ENCODE measurements at places on chromosomes 2 and 18.
A peak's percentile ranks its signal among the peaks of the same experiment; 100 is the strongest.

DNA sequence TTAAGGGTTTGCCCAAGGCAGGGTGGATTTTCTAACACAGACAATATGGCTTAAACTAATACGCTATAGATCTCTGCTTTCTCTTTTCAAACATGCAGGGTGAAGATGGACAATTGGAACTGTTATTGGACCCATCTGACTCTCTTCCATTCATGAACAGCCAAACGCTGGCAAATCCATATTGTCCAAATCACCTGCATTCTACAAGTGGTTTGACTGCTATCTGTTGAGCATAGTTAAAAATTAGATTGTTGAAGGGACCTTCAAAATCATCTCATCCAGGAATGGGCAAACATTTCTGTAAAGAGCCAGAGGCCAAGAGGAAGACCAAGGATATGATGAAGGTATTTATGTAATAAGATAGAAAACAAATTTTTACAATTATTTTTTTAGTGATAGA lies 65.6 kb downstream of the EPHA4 start:
- DNase-seq, result no peak

DNA sequence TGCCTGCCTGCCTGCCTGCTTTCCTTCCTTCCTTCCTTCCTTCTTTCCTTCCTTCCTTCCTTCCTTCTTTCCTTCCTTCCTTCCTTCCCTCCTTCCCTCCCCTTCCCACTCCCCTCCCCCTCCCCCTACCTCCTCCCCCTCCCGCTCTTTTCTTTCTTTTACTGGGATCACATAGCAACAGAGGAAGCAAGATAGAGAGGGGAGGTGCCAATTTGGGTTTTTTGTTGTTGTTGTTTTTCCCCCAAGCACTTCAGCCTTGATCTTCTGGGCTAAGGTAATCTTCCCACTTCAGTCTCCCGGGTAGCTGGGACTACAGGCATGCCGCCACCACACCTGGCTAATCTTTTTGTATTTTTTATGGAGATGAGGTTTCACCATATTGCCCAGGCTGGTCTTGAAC lies 20.0 kb downstream of the PPM1B start:
- DNase-seq, result no peak

DNA sequence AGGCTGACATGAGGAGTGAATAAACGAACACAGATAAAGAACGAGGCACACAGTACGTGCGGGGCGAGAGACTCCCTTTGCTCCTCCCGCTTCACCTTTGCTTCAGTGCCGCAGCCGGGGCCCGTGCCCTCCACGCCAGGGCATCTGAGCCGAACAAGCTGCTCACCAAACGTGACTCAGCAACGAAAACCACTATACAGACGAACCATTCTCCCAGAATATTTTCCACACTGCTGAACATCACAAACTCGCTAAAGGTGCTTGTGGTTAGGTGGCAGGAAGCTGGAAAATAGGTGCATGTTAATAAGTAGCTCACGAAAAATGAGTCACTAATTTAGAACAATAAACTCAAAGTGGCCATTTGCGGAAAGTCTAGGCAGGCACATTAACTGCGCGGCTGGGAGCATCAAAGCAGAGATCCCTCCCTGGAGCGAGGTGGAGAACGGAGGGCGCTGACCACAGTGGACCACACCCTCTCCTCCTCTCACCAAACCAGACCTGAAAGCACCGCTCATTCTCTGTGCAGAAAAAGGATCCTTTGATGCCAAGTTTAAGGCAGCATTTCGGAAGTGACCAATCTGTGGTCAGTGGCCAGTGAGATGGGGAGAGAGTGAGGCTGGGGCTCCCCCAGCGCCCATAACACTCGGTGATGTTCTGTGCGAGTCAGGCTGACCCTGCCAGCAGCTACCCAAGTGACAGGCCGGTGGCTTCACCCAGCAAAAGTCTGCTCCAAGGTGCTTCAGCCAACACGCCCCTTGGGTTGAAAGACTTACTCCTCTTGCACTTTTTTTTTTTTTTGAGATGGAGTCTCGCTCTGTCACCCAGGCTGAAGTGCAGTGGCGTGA lies 153.2 kb downstream of the HDAC4 start:
- DNase-seq, result no peak

- DNase-seq, result peak; percentile 15
Measured at GRCh38 chr18:49016648-49017539, 66.1 kb upstream of the SMAD7 start.

DNA sequence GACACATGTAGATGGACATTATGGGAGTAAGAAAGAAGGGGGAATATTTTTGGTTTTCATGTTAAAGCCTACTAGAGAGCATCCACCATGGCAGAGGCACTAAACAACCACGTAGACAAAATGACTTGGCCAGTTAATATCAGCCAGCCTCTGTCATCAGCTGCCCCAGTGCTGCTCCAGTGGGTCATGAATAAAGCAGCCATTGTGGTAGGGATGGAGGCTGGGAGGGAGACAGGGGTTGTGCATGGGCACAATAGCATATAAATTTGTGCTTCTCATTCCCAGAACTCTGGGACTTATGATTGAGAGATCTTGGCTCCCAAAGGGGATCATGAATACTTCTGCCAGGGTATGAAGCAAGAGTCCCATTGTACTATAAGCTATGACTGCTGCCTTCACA lies 31.1 kb upstream of the CXCR4 start:
- no peak for DNase-seq

DNA sequence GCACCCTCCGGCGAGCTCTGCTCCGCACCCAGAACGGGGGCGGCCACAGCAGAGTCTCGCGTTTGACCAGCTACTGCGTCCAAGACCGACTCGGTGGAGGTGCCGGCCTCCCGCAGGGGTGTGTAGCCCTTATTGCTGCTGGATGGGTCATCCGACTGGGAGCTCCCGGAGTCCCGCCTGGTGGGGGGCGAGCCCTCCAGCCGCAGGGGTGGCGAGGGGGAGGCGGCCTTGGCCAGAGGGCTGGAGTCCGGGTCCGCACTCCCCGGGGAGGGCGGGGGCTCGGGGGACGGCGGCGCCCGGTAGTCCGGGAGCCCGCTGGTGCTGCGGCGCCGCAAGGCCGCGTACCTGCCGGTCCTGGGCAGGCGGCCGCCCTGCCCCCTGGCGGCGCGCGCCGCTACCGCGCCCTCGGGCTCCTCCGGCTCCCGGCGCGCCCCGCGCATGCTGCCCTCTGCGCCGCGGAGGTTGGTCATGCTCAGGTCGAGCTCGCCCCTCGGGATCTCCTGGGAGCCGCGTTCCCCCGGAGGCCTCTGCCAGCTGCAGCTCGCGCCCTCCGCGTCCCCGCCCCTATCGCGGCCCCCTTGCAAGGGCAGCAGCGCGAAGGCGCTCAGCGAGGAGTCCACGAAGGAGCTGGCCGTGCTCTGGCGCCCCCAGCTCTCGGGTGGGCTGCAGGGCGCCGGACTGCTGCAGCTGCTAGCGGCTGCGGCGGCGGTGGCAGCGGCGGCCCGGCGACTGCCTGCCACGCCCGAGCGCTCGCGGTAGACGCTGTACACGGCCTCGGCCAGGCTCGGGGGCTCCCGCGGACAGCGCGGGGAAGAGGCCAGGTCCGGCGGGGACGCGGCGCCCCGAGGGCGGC lies 4.8 kb downstream of the TMEM200C start:
- DNase-seq, result peak; percentile 67

DNA sequence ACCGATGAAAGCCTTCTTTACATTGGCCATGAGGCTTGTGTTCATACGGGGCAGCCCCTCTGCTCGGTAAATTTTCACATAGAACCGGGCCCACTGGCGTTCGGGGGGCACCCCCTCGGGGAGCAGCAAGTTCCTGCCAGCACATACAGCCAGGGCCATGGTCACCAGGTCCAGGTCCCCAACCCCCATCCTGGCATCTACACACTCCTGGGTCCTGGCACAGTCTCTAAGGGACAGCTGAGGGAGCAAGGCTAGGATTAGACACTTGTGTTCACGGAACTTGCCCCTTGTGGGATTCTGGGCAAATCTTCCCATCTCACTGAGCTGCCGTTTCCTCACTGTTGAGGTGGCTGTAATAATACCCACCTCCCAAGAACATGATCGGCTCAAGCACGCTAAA lies 5.6 kb upstream of the OTOF start:
- DNase-seq, result no peak

GRCh38 chr2:48227617-48228344 lies 302.2 kb upstream of the STON1 start:
- DNase-seq, result no peak

DNA sequence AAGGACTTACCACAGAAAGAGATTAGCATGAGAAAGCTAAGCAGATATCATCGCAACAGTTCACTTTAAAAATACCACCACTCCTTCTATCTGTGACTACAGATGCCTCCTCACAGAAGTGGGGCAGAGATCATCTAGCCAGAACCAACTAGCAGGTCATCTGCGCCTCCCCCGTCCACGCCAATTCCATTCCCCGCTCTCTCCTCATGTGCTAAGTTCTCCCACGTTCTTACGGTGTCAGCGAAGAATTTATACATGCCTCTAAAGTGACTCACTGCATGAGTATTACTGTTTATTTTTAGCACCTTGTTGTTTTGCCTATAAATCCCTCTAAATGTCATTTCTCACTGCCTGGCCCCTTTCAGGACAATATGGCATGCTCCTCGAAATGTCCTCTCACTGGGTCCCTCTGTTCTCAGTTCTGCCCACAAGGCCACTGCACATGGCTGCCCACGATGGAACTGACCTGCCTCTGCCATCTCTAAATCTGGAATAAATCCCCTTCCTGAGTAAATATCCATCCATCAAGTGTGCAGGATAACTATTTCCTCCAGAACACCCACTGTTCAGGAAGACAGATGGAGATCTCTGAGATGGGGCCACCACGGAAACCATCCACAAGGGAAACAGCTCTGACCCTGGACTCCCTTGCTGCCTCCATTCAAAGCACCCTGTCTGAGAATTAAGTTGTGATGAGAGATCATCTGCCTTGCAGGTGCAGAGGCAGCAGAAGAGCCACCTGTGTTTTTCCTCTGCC lies 137.7 kb downstream of the IRS1 start:
- no peak for DNase-seq

GRCh38 chr2:238716585-238716984 lies 131.3 kb upstream of the TWIST2 start:
- no peak for DNase-seq

DNA sequence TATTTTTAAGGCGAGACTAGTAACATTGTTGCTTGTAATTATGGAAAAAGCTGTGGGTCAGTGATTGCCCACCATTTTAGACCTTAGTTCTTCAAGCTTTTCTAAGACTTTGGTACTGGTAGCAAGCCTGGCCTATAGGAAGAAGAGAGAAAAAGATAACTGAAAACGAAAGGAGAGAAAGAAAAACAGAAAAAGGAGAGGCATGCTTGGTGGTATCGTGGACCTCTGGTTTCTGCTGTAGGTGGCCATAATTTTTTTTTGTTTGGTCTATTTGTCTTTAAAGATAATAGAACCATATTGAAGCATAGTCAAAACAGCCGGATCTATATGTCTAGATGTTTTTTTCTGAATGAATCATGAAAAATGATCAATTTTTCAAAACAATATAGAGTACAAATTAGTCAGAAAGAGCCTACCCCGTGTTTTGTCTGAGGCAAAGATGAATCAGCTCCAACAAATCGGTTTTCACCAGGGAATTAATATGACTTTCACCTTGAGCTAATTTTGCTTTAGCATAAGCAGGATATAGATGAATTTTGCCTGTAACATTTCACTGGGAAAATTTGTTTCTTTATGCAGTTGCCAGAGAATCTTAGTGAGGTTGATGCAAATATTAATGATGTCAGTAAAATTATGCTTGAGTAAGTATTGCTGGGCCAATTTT lies 45.7 kb downstream of the CCDC85A start:
- DNase-seq, result no peak

DNA sequence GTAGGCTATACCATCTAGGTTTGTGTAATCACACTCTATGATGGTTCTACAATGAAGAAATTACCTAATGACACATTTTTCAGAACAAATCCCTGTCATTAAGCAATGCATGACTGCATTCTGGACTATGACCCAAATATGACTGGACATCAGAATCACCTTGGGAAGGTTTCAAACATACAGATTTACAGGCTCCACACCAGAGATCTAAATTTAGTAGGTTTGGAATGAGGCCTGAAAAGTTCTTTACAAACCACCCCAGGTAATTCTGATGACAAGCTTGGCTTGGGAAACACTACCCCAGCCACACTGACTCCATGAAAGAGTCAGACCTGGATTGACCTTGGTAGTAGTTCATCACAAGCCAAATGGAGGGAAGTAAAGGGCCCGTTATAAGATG lies 52.2 kb upstream of the NFE2L2 start:
- no peak for DNase-seq

DNA sequence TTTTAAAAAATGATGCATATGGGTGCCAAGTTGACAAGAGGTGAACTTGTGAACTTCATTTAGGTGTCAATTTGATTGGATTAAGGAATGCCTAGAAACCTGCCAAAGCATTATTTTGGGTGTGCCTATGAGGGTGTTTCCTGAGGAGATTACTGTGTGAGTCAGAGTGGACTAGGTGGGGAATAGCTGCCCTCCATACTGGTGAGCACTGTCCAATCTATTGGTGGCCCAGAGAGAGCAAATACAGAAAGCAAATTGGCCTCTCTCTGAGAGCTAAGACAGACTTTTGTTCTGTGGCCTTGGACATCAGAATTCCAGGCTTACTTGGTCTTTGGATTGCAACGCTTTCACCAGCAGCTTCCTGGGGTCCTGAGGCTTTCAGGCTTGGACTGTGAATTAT lies 388.0 kb downstream of the SUCLG1 start:
- DNase-seq, result no peak

GRCh38 chr2:16525265-16525887 lies 140.3 kb downstream of the CYRIA start:
- no peak for DNase-seq

DNA sequence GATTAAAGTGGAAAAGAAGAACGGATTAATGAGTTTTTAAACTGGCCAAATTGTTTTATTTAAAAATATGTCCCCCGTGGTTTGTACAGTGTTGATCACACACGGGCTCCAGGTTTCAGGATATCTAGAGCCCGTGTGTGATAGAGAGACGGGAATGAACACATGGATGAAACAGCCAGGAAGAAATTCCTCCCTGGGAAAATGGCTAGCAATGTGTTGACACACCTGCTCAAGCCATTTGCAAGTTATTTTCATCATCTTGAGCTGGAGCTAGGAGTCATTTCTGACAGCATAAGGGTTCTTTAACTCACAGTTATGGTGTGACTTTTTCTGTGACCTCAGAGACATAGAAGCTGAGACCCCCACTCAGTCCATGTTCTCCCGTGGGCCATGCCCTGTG lies 81.6 kb downstream of the LRRFIP1 start:
- no peak for DNase-seq

- no peak for DNase-seq
Measured at GRCh38 chr2:23826040-23826439, 100.9 kb downstream of the ATAD2B start.

DNA sequence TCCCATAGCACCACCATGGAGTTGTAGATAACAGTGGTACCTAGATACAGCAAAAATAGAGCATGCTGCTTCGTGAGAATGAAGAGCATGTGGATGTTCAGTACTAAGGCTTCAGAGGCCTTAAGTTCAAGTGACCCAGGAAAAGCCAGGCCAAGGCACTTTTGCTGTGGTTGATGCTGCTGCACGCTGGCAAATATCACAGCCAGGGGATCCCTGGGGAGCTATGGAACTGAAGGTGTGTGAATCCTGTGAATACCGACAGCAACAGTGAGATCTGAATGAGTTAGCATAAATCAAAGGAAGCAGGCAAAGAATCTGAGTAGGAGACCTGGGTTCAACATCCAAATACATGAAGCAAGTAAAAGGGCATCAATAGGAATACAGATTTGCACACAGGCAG lies 158.6 kb upstream of the THUMPD2 start:
- DNase-seq, result no peak

All from GM12892 (cell line).